ENCODE measurements at places on chromosomes 4 and X. TPM values are rescaled to one million over a fixed set of nuclear protein-coding genes. Genes with fewer than 3 reads are reported as not detected.
A peak's percentile ranks its signal among the peaks of the same experiment; 100 is the strongest.

DNA sequence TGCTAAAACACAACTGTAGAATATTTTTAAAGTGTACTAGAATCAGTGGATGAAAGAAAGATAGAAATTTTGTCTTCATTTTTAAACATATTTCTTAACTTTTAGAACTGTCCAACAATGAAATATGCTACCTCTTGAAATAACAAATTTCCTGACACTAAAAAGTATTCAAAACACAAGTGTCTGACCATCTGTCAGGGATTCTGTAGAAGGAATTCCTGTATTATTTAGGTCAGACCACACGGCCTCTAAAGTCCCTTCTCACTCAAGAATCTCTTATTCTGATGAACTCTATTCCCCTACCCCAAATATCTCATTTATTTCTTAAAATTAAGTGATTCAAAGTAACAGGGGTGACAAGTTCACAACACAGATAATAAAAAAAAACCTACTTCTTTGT is 99.1 kb downstream of the MAML3 start:
- ATAC-seq = no peak

GRCh38 chr4:79923281-79923680 is 149.7 kb downstream of the ANTXR2 start:
- ATAC-seq = no peak

DNA sequence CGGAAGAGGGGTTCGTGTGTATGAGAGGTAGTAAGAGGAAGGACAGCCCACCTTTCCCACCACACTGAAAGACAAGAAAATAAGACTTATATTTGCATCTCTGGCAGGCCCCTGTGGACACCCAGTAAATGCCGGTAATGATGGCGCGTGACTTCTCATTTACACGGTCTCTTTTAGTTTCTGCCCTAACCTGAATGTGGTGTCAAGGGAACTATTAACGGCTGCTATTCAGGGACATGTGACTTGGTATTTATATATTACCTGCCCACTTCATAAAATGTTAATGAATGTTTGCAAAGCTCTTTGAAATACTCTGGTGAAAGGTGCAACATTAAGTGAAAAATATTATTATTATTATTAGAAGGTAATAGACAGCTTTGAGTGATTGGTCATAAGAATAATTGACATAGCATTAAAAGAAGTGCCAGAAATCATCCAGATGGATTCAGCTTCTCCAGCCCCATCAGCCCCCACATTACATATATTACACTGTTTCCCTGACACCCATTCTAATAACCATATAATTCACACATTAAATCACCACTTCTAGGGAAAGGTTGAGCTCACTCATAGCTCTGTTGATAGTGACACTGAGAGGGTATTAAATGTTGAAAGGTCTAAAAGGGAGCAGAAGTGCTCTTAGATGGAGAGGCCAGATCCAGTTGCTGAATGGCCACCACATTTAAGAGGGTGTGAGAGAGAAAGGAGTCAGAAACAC is 83.0 kb upstream of the BEND4 start:
- no peak for ATAC-seq

- no peak for ATAC-seq
These were observed 21.4 kb upstream of the PPP2R2C start for GRCh38 chr4:6493658-6494304.

DNA sequence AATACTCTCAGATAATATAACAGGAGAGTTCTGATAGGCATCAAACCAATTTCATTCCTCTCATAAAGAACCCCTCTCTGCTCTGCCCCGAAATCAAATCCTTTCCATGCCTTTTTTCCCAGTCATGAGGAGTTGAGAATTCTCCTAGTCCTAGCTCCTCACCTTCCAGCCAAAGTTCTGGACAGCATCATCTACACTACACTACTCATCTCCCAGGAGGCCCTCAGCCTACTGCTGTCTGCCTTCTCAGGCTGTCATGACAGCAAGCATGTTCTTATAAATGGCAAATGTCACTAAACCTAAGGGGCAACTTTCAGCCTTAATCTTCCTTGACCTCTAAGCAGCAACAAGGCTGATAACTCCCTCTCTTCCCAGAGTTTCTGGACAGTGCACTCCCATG is 26.6 kb downstream of the MAPK10 start:
- ATAC-seq = no peak

DNA sequence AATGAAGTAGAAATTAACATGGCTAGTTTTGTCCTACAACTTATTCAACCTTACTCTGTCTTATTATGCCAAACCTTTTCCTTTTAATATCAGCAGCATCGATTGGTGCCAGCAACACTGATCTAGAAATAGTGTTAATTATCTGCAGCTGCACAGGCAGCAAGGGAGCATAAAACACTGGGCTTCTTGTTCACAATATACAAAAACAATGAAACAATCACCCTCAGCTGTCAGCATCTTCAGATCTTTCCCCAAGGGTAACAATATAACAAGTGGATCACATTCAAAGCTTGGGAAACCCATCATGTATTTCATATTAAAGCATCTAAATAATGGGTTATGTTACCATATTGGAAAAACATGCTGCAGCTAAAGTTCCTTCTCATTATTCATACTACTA is 238.1 kb downstream of the SPOCK3 start:
- ATAC-seq = no peak

- ATAC-seq = peak; percentile 86
These were observed 41.7 kb downstream of the BCORL1 start for GRCh38 chrX:130024127-130024526.

GRCh38 chrX:31227250-31227649 is 155.4 kb upstream of the FTHL17 start:
- ATAC-seq = no peak

DNA sequence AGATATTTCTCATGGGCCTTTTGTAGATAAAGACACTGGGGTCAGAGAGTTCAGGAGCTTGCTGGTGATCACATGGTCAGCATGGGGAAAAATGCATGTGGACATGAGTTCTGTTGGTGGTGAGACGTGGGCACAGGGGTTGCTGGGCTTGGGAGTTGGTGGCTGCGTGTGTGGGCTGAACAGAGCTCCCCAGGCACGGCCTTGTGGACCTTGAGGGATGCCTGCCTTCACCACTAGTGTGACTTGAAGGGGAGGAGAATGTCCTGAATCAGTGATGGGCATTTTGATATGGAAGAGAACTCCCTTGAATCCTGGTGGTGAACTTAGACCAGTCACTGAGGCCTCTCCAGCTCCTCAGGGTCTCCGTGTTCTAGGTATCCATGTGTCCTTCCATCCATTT is 8.9 kb downstream of the CD99 start:
- no peak for ATAC-seq

GRCh38 chr4:5609306-5610007 is 98.9 kb downstream of the EVC2 start:
- ATAC-seq = no peak

GRCh38 chr4:140963883-140964282 is 169.4 kb downstream of the RNF150 start:
- no peak for ATAC-seq

- ATAC-seq = peak; percentile 31
These were observed at the start of gene ABCG2 for GRCh38 chr4:88158489-88159228. TSS of gene ABCG2 (minus strand) at chr4:88158639. CDS start at chr4:88139995, 18,644 bp downstream.

- ATAC-seq = no peak
These were observed 54.4 kb downstream of the CXCL1 start for GRCh38 chr4:73923631-73923937.

- ATAC-seq = no peak
These were observed 224.7 kb upstream of the PPP1R2C start for GRCh38 chrX:43002526-43003203.

DNA sequence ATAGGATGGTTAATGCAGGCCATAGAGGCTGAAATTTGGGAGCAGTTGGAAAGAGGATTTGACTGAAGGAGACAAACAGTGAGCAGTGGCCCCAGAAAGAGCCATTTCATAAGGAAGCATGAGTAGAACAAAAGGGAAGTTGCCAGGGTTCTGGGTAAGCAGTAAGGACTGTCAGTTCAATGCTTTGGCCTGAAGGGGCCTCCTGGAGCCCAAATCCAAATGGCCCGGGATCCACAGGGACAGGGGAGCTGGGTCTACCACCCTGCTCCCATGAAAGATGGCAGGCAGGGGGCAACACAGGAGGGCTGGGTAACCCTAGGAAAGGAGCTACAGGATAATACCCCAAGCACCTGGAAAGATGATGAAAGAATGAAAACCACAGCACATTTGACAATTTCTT is 4.1 kb upstream of the INTS6L start:
- ATAC-seq = no peak

- ATAC-seq = no peak
These were observed 27.0 kb downstream of the ARHGEF9 start for GRCh38 chrX:63758011-63758410.

DNA sequence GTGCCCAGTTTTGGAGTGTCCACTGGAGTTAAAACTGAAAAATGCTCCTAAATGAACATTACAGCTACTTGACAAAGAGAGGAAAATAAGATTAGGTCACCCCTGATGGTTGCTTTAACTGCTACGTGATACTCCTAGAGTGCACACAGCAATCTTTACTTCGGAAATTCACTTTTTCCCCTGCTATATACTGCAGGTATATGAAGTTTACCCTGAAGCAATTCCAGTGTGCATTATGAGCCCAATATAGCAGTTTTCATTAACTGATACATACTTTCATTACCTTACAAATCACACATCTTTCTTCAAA is 773 bp upstream of the ZNF827 start:
- no peak for ATAC-seq

ODAM gene
- not detected for total RNA-seq

CXCL11 gene
- total RNA-seq = not detected

SPATA4 gene
- not detected for total RNA-seq

DDX53 gene
- total RNA-seq = not detected

GRIA3 gene
- 0.66 TPM for total RNA-seq

AKAP17A gene
- 18.1 TPM for total RNA-seq

SRPX2 gene
- total RNA-seq = 52.1 TPM

NDUFA1 gene
- 77.1 TPM for total RNA-seq

F11 gene
- total RNA-seq = not detected

MTTP gene
- total RNA-seq = 0.16 TPM

Measured in gastroesophageal sphincter (tissue), 4 donors.